CD4-positive, alpha-beta T cell treated with Interleukin-12 subunit alpha and Interleukin-12 subunit beta, for 1 hour (primary cell): ENCODE measurements at places on chromosomes 6 and 20.

- DNase-seq, result no peak
Observed at GRCh38 chr20:47202733-47203667, 153.5 kb downstream of the ZMYND8 start.

DNA sequence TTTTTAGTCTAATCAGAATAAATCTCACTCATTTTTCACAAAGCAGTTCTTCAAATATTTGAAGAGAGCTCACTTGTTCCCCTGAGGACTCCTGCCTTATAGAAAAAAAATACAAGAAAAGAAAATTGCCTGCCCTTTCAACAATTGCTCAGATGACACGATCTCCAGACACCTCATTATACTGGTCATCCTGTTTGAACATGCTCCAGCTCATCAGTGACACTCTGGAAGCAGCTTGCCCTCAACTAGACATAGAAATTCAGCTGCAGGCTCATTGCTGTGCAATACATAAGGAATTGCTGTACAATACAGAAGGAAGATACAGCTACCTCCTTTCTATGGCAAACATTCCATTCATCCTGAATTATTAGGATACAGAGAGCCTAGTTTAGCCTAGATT lies 73.1 kb downstream of the OPN5 start:
- DNase-seq, result no peak

GRCh38 chr6:39209360-39209811 lies 19.9 kb downstream of the KCNK5 start:
- no peak for DNase-seq

- no peak for DNase-seq
Observed at GRCh38 chr6:8157839-8158238, 55.5 kb upstream of the EEF1E1 start.

DNA sequence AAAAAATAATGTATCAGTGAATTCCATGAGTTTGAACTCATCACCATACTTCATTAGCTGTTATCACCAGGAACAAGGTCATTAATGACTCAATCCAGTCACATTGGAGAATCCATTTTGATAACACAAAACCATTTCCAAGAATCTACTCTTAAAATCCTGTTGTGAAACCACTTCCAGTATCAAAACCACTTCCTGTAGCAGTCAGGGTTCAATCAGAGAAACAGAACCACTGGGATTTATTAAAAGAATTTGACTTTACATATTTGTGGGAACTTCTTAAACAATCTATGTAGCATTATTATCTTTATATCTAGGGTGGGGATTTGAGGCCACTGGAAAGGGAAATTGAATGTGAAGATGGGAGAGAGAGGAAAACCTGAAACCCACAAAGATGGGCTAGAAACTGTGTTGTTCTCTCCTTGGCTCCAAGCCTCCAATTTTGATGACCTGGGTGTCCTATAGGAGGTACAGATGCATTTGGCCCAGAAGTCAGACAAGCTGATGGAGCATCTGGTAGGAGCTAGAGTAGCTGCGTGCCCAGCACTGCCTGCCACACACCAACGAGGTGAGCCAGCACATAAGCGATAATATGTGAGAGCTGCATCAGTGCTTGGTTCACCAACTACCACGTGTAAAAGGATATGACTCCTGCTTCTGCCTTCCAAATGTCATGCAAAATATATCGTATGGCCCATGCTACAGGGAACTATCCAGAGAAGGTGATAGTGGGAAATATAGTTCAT lies 117.0 kb downstream of the TMEM200A start:
- no peak for DNase-seq

- DNase-seq, result no peak
Observed at GRCh38 chr20:9632991-9633390, 118.6 kb downstream of the LAMP5 start.

DNA sequence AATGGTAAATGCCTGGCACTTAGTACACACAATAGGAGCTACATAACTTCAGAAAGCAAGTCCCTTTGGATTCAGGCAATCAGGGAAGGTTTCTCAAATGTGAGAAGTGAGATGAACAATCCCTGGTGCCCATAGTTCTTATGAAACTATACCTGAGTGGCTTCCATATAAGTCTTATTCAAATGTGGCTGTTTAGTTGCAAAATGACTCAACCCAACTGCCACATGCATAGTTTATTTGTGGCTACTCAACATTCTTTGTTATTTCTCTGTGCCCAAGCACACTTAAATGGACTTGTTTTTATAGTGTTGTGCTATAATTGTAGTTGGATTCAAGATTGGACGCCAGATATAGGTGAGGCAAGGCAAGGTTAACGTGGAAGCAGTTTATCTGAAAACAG lies 93.7 kb upstream of the ATXN1 start:
- no peak for DNase-seq

DNA sequence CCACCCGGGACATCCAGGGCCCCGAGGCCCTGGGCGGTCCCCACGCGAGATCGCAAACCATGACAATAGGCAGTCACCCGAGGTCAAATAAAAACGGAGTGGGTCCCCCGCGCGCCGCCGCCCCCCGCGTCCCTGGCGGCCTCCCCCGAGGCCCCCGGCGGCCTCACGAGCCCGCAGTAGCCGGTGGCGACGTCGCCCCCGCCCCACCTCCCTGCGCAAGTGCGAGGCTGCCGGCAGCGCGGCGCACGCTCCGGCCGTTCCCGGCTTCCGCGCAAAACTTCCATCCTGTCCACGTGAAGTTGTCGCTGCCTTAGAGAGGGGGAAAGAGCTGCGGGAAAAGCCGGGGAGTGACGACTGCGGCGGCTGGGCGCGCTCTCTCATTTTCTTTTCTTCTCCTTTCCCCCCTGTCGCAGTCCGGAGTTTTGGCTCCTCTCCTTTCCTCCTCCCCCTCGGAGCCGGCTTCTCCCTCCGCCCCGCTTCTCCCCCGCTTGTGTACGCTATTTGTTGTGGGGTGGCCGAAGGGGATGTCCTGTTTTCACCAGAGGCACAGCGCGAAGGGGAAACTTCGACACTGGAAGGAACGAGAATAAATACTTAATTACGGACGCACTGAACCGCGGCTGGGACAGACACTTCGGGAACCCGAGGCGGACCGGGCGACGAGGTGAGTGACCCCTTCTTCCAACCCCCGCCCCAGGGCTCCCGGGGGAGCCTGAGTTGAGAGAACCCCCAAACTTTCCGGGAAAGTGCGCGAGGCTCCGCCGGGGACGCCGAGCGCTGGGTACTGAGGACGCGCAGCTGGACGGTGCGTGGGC lies at the start of gene EYA4:
TSS of gene EYA4 (plus strand) at position 272 of the 815 bp plus-strand sequence. CDS start 33,424 bp downstream, outside the sequence.
- no peak for DNase-seq

DNA sequence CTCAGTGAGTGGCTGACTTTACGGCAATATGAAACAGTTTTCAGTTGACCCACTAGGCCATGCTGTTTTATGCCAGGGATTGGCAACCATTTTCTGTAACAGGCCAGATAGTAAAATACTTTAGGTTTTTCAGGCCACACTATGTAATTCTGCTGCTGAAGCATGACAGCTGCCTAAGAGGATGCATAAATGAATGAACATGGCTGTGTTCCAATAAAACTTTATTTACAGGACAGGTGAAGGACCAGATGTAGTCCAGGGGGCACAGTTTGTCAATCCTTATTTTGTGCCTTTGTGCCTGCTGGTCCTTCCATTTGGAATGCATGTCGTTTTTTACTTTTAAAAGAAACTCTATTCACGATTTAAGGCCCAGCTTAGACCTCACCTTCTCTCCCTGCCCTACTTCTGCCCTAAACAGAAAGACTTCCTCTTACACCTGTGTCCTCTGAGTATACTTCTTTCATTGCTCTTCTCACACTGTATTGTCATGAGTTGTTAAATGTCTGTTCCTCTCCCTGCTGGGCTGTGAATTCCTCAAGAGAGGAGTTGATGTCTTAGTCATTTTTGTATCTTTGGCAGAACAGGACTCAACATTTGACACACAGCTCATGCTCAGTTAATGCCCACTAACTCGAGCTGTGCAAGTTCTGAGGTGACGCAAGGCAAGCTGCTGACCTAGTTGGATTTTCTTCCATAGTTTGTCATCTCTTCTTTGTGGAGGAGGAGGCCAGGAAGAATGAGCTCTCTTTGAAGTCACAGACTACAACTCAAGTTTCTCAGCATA lies 90.1 kb upstream of the MAP7 start:
- no peak for DNase-seq

- DNase-seq, result no peak
Observed at GRCh38 chr6:144415014-144415413, 129.9 kb downstream of the UTRN start.

- DNase-seq, result no peak
Observed at GRCh38 chr6:160238278-160238711, 20.3 kb downstream of the SLC22A2 start.

DNA sequence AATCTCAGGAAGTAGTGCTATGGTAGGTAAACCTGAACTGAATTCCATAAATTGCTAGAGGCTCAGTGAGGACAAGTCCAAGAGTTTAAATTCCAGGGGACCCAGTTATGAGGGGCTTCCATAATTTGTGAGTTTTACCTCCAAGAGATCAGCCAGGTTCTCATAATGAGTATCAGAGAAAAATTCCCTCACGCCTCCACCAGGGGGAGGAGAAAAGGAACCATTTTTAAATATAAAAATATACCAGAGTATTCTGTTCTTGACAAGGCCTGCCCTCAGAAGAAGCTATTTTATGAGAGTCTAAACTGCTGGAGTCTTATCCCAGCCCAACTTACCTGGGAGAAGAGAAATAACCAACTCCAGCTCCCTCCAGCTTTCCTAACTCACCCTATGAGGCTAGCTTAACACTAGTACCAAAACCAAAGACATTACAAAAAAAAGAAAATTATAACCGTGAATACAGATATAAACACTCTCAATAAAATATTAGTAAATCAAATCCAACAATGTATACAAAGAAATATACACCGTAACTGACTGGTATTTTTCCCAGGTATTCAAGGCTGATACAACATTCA lies 158.7 kb downstream of the TFAP2A start:
- DNase-seq, result no peak

GRCh38 chr6:37971266-37971665 lies 151.7 kb downstream of the ZFAND3 start:
- DNase-seq, result no peak

GRCh38 chr6:31086788-31087440 lies 25.5 kb downstream of the C6orf15 start:
- no peak for DNase-seq

GRCh38 chr6:56328728-56329090 lies 81.3 kb upstream of the COL21A1 start:
- DNase-seq, result no peak

DNA sequence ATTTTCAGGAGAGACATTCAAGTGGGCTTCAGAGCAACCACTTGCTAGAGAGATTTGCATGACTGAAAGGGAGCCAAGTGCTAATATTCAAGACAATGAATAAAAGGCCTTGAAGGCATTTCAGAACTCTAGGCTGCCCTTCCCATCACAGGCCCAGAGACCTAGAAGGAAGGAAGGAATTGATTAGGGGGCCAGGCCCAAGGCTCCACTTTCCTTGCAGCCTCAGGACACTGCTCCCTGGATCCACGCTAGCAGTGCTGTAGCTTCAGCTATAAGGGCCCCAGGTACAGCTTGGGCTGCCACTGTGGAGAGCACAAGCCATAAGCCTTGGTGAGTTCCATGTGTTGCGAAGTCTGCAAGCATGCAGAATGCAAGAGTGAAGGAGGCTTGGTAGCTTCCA lies 731.9 kb upstream of the FLRT3 start:
- DNase-seq, result no peak

DNA sequence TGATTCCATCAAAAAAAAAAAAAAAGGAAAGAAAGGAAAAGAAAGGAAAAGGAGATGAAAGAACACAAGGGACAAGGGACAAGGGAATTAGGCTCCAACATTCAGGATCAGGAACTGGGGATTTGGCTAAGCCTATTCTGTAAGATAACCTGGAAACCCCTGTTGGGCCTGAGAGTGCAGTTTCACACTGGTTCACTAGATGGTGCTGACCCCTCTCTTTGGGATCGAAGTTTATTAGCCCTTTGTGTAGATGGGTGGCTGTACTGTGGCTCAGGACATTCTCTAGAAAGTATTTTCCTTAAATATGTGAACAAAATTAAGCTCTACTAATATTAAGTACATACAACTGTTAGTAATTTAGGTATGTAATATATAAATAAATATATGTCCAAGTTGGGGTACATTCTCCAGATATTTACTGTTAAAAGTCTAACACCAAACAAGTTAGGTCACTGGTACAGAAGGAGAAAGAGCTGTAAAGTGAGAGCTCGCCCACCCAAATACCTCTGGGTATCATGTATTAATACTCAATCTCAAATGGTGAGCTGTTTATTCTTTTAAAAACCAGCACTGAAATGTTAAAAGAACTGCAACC lies 6.3 kb downstream of the OR2A4 start:
- DNase-seq, result peak; percentile 30
